ENCODE measurements at places on chromosomes 6 and 20. TPM values are rescaled to one million over a fixed set of nuclear protein-coding genes. Genes with fewer than 3 reads are reported as not detected.

Gene ZBTB22
- total RNA-seq: 23.0 TPM

Gene TINAG
- not detected for total RNA-seq

Gene HUS1B
- total RNA-seq: 0.59 TPM

Gene BHLHE23
- not detected for total RNA-seq

Gene RUNX2
- total RNA-seq: 0.16 TPM

Gene MYLK4
- total RNA-seq: 0.96 TPM

Gene PRDM13
- total RNA-seq: 0.14 TPM

Gene ELOVL4
- 10.1 TPM for total RNA-seq

Gene BIRC7
- total RNA-seq: 6.9 TPM

Gene HLA-F
- total RNA-seq: 0.98 TPM

Gene TOMM6
- total RNA-seq: 248 TPM

Gene SYNDIG1
- total RNA-seq: 0.49 TPM

Gene RGL2
- 56.0 TPM for total RNA-seq

Gene TMEM217
- 0.82 TPM for total RNA-seq

Gene COL9A3
- total RNA-seq: 4.6 TPM

Gene ACOT8
- 15.3 TPM for total RNA-seq

Gene SOX18
- total RNA-seq: not detected

Gene HLA-DRB5
- not detected for total RNA-seq

All from neural crest cell (in vitro differentiated cells).